Lung (tissue), 17 donors: ENCODE measurements at places on chromosomes 3 and 15. TPM values are rescaled to one million over a fixed set of nuclear protein-coding genes. Genes with fewer than 3 reads are reported as not detected.

GRCh38 chr15:36766449-36766848 is 187.0 kb downstream of the CDIN1 start:
- DNase-seq, result no peak

The ANKUB1 gene
- total RNA-seq, result 6.7 TPM

The XIRP1 gene
- 0.37 TPM for total RNA-seq

DNA sequence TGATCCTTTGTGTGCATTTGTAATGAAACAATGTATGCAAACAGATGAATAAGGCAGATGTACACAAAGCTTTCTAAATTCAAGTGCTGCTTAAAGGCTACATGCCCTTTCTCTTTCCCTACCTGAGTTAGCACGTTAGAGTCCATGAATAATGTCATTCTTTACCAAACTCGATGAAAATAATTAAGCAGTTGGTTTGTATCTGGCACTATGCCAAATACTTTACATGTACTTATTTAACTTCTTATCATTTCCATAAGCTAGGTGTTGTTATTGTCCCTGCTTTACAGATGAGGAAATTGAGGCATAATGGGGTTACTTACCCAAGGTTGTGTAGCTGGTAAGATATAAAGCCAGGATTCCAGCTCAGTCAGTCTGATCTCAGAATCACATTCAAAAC is 2.4 kb downstream of the GPR171 start:
- no peak for DNase-seq

DNA sequence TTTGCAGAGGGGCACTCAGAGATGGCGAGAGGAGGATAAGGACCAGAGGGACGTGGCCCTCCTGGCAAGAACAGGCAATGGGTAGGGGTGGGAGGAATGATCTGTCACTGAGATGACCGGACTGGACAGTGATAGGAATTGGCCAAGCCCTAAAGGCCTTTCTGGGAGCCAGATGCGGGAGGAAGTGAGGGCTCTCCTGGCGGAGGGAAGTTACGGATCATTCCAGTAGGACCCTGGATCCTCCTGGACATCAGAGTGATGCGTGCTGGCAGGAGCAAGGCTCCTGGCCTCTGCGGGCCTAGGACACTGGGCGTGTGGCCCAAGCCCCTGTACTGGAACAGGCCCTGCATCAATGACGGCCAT is 23.4 kb downstream of the KIF7 start:
- no peak for DNase-seq

The RAB43 gene
- 32.6 TPM for total RNA-seq

DNA sequence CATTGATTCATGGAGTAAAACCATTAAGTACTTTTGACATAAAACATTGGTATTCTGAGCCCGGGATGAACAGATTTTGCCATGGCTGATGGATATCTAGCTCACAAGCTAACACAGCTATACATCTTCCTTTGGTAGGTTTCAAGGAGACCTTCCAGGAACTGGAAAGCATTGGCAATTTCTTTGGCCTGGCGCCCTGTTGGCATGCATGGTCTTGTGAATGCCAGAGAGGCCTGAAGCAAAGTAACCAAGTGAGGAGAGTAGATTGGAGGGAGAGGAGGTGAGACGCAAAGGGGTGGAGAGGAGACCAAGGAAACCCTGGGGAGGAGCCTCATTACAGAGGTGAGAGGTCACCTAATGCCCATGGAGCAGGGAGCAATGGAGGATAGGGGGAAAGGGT is 67.2 kb downstream of the SQOR start:
- no peak for DNase-seq

DNA sequence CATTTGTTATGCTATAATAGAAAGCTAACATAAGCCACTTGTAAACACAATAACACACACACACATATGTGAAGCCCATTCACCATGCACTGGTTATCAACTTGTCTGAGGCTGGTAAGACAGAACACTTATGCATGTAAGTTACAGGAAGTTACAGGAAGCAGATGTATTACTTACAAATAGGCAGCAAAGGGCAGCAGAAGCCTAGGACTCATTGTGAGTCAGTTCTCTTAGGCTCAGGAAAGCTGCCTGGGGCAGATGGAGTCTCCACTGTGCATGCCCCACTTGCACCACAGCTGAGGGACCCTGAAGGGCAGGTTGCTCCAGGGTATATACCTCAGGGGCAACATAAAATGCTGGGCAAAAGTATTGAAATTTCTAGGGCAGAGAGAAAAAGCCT is 748.8 kb upstream of the CCDC54 start:
- no peak for DNase-seq

The C3orf22 gene
- not detected for total RNA-seq

The SSUH2 gene
- total RNA-seq, result 3.4 TPM

GRCh38 chr3:73653351-73653750 is 28.6 kb upstream of the PDZRN3 start:
- peak; percentile 48 for DNase-seq

- DNase-seq, result no peak
These were observed 30.8 kb downstream of the PLS1 start for GRCh38 chr3:142626971-142627370.
